ENCODE measurements at places on chromosomes 16 and 17.

DNA sequence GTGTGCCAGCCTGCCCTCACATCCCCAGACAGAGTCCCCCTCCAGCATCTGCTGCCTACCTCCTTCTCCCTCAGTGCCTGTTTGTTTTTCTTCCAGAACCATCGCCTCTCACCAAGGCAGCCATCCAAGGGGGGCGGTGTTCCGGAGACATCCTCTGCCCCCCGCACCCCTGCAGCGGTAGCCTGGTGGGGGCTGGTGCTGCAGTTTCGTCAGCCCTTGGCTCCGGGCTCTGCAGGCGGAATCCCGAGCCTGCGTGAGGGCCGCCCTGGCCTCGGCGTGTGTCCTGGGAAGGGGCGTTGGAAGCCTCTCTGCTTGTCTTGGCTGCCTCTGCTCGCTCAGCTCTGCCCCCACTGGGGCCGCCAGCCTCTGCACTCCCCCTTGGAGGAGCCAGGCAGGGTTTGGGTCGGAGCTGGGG lies 126.0 kb upstream of the CIBAR2 start:
- no peak for DNase-seq

GRCh38 chr17:58277802-58278595 lies 2.7 kb downstream of the MPO start:
- DNase-seq: no peak

GRCh38 chr16:13883881-13884280 lies 36.1 kb upstream of the ERCC4 start:
- DNase-seq: no peak

GRCh38 chr16:55534756-55535155 lies 25.9 kb downstream of the LPCAT2 start:
- DNase-seq: no peak

DNA sequence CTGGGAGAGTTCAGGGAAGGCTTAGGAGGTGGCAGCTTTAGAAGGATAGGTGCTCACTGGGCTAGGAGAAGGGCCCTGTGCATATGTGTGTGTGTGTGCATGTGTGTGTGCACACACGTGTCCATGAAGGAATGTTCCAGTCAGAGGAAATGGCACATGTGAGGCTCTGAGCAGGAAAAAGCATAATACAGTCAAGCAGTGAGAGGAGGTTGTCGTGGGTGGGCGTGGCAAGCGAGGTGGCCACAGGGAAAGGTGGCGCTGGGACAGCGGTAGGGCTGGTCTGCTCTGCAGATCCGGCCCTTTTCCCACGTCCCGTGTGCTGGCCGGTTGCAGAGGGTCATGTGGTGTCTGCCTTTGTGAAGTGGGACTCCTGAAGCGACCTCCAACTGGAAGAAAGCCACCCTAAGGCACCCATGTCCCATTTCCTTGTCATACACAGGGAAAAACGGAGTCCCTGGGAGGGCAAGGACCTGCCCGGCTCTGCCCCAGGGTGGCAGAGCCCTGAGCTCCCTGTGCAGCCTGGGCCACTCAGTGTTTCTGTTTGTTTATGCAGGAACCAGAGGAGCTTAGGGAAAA lies 40.1 kb downstream of the NT5M start:
- DNase-seq: peak; percentile 18

DNA sequence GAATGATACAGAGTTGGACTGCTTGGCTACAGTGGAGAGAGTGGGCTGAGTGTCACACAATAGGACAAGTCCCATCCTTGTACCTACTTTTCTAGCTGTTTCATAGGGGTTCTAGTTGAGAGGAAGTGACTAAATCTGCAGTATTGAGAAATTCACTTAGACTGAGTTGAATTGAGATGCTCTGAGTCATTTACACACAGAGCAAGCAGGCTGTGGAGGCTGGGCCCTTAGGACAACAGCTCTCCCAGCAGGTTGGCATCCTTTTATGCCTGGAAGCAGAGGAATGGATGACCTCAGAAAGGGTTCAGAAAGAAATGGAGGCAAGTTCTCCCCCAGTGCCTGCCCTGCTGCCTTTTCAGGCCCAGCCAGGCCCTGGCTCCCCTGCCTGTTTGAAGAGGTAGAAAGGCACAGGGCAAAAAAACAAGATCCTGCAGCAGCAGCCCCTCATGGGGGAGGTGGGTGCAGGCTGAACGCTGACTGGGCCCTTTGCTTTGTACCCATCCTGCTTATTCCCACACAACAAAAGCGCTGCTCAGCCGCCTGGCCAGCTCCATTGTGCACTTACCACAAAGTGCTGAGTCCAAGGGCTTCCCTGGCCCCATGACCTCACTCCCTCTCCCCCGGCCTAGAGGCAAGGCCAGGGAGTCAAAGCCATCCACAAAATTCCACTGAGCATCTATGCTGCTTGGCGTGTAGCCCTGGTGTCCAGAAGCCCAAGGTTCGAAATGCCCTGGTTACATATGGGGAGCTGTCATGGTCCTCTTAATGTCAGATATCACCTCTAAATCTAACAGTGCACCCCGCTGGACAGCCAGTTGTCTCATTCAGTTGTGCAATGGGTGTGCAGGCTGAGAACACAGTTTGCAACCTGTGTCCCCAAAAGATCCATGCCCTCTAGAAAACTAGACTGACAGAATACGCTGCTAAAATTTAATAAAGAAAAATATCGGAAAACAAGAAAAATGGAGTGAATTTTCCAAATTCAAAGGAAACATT lies 5.4 kb upstream of the CRYBA1 start:
- DNase-seq: no peak

DNA sequence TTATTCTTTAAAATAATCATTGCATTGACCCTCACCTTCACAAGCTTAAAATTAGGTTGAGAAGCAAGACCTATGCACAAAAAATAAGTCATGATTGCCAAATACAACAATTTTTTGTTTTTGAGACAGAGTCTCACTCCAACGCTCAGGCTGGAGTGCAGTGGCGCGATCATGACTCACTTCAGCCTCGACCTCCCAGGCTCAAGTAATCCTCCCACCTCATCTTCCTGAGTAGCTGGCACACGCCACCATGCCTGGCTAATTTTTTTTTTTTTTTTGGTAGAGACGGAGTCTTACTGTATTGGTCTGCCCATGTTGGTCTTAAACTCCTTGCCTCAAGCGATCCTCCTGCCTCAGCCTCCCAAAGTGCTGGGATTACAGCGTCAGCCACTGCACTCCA lies 24.2 kb downstream of the ZNF652 start:
- no peak for DNase-seq

DNA sequence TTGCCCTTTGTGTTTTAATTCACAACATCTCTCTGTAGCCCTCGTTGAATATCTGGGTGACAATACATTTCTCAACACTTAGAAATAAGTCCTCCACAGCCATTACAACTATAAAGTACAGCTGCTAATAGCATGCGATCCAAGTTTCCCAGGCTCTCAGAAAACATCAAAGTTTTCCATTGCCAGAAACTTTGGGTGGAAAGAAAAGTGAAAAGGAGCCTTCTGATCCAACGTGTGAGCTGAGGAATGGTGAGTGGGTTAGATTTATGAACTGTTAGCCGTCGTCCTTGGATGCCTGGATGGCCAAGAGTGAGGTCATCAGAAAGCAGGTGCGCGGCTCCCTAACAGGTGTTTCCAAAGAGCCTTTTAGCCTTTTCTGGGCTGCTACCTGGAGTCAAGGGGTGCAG lies 258.0 kb downstream of the PMP22 start:
- no peak for DNase-seq

- DNase-seq: peak; percentile 46
Measured at GRCh38 chr17:58630883-58631522, 60.8 kb downstream of the TEX14 start.

GRCh38 chr16:73028721-73029361 lies 19.1 kb downstream of the ZFHX3 start:
- no peak for DNase-seq

- DNase-seq: no peak
Measured at GRCh38 chr17:14460516-14461226, 159.8 kb downstream of the HS3ST3B1 start.

GRCh38 chr16:15521390-15521757 lies 87.0 kb downstream of the BMERB1 start:
- no peak for DNase-seq

- DNase-seq: no peak
Measured at GRCh38 chr17:69060822-69061221, at the start of gene ABCA9. ABCA9 (minus strand) TSS chr17:69060927; CDS start chr17:69051126, 9,801 bp downstream.

DNA sequence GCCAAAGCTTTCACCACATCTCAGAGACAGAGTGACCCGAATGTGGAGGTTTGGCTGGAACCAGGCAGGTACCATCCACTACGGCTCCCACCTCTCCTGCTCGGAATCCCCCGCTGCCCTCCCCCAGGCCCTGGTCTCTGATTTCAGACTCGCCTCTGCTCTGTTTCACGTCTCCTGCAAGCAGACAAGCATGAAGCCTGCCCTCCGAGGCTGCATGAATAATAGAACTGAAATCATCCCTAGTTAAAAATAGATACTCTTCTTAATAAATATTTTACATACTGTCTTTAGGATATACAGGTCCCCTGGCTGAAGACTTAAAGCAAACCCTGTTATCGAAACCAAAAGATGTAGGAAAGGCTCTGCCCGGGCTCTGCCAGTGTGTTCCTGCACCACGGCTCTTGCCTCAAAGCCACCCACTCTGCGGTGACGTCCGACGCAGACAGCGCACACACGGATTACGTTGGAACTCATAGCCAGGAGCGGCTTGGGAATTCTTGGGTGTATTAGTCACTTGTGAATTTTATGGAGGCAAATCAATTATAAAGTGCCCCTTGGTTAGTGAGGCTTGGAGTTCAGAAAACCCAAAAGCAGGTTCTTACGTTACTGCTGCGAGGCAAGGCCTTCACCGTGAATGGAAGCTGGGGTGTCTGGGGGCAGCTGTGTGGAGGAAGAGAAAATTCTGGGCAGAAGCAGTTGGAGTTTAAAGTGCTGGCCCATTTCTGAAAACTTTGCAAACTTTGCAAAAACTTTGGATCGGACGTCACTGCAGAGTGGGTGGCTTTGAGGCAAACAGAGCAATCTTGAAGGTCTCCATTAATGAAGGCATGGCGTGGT lies 25.6 kb upstream of the NPTX1 start:
- no peak for DNase-seq

DNA sequence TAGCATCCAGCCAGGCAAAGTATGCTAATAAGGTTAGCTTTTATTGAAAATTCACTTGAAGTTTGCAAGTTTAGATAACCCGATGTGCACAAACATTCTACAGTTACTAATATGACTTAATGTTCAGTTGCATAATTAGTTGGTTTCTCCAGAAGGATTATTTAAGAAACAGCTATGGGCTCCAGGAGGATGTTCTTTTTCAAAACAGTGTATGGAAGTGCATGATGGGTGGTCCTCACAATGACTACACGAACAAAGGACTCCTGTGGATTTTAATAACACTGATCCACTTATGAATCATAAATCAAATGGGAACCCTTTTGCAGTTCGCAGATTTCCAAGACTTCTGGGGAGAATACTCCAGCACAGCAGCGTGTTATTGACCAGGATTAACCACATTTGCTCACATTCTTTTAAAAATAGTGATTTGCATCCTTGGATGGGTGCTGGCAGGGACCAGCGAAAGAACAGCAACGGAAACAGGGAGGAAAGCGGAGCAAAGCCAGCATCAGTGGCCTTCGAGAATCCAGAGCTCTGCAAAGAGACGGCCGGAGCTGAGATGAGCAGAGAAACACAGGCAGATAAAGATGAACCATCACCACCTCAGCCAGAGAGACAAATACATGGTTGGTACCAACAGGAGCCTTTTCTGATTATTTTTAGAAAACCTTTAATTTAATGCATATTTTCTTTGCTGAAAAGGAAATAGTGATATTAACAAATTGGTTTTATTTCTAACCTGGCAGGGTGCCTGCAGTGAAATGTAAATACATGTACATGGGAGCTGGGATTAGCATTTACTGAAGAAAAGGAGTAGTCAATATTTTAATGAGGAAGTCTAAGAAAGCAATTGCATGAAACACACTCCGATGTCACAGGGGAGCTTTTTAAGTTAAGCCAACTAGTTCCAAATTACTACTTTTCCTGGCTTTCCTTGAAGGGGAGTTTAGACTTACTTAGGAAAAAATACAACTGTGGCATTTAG lies 623.2 kb upstream of the ZFHX3 start:
- no peak for DNase-seq

- DNase-seq: peak; percentile 48
Measured at GRCh38 chr16:31333686-31334649, 21.0 kb upstream of the ITGAX start.

- no peak for DNase-seq
Measured at GRCh38 chr16:85803570-85803969, 4.1 kb downstream of the COX4I1 start.

GRCh38 chr17:80940171-80941123 lies 51.2 kb upstream of the CHMP6 start:
- no peak for DNase-seq

GRCh38 chr16:47063011-47063724 lies 80.6 kb downstream of the NETO2 start:
- no peak for DNase-seq

DNA sequence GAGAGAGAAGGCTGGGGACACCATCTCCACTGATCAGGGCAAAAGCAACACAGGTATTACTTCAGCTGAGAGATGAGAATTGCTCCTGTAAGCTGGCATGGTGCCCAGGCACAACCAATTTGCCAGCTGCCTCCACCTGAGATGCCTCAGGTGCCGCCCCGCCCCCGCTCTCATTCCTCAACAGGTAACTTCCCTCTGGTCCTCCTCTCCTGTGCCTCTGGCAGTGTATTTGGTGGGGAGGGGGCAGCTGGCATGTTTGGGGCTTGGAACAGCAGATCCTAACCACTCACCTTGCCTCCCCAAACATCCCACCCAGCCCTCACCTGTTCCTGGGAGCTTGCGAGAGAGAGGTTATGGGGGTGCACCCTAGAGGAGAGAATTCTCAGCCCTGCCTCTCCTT lies 2.9 kb upstream of the SRCIN1 start:
- no peak for DNase-seq

- DNase-seq: peak; percentile 41
Measured at GRCh38 chr16:57186872-57187854, 1.0 kb downstream of the RSPRY1 start.

- DNase-seq: no peak
Measured at GRCh38 chr16:48004141-48004695, 151.6 kb downstream of the ABCC12 start.

DNA sequence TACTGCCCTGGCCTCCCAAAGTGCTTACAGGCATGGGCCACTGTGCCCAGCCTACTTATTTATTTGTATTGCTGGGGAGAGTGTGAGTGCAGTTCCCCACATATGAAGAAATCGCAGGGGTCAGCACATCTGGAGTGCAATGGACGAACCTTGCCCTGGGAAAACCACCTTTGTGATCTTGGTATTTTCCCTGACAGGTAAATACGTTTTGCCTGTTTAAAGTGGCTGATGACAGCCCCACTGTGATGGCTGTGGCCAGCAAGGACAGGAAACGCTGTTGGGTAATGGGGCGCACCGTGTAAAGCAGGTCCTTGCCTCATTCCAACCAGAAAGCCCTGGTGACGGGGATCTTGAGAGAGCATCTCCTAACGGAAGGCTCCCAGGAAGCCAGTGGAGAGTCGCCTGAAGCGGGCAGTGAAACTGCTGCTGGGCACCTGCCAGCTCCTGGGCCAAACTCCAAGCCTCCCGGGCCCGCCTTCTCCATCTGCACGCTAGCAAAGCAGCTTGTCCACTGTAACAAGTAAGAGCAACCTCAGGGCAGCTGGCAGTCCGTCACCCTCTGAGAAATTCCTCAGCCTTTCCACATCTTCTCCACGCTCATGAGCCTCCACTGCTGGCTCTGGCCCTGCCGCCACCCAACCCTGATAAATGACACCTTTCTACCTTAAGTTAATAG lies 17.5 kb downstream of the EMC8 start:
- DNase-seq: no peak

- no peak for DNase-seq
Measured at GRCh38 chr16:17512636-17513220, 42.0 kb upstream of the XYLT1 start.

Measured in activated naive CD8-positive, alpha-beta T cell treated with anti-CD3 and anti-CD28 coated beads, Interleukin-2, amount 10 ng/mL, durations not matched to agents 7 days and 5 days (primary cell).